ENCODE measurements at places on chromosomes 1 and 21.

DNA sequence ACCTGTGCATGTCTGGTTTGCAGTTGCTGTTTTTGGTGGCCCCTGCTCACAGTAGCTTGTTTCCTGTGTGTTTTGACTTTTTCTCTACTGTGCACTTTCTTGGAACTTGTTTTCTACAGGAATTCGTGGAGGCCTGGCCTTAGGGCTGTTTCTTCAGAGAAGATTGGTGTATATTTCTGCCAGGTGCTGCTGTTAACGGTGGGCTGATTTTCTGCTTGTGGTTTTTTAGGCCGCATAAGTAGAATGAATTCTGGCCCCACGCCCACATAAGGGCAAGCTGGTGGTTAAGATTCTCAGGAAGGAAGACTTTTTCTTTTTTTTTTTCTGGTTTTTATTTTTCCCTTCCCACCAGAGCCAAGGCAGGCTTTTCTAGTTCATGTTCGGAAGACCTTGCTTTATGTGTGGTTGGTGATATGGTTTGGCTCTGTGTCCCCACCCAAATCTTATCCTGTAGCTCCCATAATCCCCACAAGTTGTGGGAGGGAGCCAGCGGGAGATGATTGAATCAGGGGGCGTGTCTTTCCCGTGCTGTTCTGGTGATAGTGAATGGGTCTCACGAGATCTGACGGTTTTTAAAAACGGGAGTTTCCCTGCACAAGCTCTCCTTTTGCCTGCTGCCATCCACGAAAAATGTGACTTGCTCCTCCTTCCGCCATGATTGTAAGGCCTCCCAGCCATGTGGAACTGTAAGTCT, 71.5 kb upstream of the DISP3 start:
- no peak for DNase-seq

- no peak for DNase-seq
Observed at GRCh38 chr1:12610305-12610935, 7.6 kb downstream of the DHRS3 start.

DNA sequence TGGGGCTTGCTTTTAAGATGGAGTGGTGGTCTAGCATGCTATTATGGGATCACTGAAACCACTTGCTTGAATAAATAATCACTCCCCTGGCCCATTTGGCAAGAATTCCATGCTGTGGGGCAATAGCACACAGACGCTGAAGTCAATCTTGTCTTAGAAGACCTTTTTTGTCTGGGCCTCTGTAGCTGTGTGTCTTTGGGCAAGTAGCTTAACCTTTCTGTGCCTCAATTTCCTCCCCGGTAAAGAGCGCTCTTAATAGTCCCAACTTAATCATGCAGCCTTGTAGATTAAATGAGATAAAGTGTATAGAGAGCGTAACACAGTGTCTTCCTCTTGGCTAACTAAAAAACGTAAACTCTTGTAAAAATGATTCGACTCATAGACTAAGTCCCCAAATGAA, 125.4 kb upstream of the IGSF21 start:
- no peak for DNase-seq

DNA sequence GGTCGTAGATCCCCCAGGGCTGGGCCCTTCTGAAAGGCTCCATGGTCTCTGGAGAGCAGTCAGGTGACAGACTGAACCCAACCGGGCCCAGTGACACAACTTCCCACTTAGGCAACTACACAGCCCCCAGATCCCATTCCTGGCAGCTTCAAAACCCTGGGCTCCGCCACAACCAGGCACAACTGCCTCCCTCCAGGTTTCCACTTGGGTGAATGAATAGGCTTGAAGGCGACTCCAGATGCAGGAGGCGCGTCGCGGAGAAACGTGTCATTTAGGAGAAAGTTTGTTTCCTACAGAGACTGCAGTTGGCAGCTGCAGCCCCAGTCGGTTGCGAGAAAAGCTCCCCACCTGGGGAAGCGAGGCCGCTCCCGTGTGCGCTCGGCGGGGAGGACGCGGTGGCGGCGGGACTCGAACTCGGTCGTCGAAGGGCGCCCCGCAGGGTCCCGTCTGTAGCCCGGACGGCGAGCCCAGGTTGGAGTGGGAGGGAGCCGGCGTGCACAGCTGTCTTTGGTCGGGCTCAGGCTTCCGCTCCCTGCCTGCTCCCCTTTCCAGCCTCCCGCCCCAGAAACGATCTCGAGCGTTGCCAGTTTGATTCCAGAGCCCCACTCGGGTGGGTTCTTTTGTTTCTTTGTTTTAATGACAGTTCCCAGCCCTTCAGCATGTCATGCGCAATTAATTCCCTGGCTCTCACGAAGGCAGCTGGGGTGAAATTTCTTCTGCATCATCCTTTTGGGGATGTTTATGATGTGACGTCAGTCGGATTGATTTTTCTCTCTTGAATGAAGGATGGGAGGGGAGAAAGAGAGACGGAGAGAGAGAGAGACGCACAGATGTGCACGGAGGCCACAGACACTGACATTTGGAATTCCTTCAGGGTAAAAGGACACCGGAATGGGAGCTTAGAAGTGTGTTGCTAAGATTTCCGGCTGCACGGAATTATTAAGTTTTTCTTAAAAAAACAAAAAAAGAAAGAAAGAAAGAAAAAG, 862 bp upstream of the SGIP1 start:
- no peak for DNase-seq

GRCh38 chr1:160625725-160626498, 20.9 kb downstream of the SLAMF1 start:
- no peak for DNase-seq

DNA sequence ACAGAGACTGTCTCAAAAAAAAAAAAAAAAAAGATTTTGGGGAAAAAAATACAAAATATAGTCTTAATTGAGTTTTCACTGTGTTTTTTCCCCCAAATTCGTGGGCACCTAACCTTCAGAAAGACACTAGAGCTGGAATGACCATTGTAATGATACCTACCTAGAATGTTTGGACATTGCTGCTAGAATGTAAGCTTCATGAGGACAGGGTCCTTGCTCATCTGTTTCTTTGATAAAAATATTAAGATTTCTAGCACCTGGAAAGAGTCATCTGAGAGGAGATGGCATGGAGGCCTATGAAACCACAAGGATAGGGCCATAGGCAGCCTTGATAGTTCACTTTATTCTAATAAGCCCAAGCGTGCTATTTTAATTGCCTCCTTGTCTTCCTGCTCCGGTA, 6.5 kb downstream of the LRRC8D start:
- DNase-seq: no peak

- no peak for DNase-seq
Observed at GRCh38 chr1:38860454-38860795, 853 bp upstream of the RRAGC start.

DNA sequence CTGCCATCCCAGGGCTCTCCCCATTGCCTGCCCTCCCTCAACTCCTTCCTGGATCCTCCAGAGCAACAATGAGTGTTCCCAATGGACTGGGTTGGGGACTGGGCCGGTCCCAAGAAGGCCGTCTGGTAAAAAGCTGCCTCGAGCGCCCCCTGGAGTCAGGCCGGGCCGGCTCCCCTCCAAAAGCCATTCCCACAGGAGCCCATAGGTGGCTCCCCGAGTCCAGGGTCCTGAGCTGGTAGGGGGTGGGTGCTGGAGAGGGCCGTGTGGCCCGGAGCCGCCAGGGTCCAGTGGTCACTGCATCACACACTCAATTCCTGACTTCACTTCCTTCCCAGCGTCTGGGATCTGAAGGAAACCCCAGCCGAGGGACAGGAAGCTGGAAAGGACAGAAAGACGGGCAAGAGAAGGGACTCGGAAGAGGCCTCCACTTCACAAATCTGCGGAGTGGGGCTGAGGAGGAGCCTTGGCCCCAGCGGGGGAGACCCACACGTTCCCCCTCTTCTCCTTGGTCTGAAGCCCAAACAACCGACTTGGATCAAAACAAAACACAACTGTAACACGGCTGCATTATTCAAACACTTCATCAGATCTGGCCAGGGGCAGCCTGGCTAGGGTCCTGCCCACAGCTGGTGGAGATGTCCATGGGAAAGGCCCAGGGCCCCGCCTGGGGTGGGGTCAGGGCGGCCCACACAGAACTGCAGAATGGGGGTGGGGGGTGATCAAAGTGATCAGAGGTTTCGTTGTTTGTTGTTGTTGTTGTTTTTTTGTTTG, 10.9 kb upstream of the ALDH4A1 start:
- no peak for DNase-seq

DNA sequence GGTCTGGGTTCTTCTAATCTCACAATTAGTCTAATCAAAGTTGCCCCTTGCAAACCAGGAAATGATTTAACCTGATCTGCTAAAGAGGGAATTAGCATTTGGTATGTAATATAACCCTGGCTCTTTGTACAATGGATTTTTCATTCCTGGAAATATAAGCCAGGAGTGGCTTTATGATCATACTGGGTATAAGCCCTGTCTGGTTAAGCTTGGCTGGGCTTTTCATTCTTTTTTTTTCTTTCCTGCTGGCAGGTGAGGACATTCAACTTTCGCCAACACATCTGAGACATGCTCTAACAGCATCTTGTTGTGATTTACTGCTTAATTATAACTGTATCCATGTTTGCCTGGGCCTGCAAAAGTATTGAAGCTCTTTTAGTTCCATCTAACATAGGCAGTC, 20.4 kb upstream of the SDE2 start:
- no peak for DNase-seq

GRCh38 chr1:16189921-16190621, 22.4 kb downstream of the ARHGEF19 start:
- DNase-seq: no peak

GRCh38 chr1:195085196-195085595, 1523.0 kb downstream of the KCNT2 start:
- DNase-seq: no peak

GRCh38 chr1:60765204-60765603, 317.2 kb upstream of the NFIA start:
- no peak for DNase-seq

DNA sequence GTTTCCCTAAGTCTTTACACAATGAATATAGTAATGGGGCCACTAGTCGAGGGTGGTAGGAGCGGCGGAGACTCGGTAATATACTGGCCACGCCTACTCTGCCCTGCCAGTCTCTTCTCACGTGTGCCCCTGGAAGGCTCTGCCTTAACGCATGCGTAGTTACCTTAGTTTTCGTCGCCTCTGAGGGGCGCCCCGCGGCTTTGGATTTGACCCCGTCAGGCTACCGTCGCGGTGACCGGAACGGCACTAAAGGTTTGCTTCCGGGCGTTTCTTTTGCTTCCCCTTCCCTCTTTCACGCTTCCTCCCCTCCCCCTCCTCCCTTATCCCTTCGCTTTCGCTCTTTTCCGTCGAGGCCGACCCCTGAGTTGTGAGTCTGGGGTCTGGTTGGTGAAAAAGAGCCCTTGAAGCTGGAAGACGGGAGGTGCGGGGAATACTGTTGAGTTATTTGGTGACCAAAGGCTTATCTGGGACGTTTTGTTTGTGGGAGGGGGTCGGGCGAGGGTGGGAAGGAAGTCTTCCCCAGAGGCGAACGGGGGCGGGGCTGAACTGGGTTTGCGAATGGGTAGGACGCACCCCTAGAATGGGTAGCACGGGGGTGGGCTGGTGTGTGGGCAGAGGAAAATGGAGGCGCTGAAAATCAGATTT, at the start of gene SETDB1:
Gene SETDB1 (plus strand): TSS at position 267 of the 645 bp plus-strand sequence. CDS start 1,352 bp downstream, outside the sequence.
- peak; percentile 27 for DNase-seq

- no peak for DNase-seq
Observed at GRCh38 chr1:2205191-2205952, 10.8 kb upstream of the FAAP20 start.

GRCh38 chr1:61012341-61012761, 70.0 kb upstream of the NFIA start:
- no peak for DNase-seq

DNA sequence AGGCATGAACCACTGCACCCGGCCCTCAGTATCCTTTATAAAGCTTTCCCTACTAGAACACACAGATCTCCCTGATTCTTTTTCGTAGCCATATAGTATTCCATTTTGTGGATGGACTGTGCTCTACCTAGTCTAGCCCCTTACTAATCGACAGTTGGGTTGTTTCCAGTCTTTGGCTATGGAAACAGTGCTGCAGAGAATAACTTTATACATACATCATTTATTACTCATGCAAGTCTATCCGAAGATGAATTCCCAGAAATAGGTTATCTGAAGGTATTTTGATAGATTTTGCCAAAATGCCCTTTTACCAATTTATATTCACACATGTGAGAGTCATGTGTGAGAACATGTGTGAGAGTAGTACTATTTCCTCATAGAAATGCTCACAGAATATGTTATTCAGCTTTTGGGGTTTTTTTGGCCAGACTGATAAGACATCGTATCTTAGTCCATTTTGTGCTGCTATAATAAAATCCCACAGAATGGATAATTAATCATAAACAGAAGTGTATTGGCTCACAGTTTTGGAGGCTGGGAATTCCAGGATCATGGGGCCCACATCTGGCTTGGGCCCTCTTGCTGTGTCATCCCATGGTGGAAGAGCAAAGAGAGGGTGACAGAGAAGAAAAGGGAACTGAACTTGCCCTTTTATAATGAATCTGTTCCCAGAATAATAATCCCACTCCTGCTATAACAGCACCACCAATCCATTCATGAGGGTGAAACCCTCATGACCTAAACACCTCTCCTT, 17.3 kb upstream of the FGR start:
- no peak for DNase-seq

DNA sequence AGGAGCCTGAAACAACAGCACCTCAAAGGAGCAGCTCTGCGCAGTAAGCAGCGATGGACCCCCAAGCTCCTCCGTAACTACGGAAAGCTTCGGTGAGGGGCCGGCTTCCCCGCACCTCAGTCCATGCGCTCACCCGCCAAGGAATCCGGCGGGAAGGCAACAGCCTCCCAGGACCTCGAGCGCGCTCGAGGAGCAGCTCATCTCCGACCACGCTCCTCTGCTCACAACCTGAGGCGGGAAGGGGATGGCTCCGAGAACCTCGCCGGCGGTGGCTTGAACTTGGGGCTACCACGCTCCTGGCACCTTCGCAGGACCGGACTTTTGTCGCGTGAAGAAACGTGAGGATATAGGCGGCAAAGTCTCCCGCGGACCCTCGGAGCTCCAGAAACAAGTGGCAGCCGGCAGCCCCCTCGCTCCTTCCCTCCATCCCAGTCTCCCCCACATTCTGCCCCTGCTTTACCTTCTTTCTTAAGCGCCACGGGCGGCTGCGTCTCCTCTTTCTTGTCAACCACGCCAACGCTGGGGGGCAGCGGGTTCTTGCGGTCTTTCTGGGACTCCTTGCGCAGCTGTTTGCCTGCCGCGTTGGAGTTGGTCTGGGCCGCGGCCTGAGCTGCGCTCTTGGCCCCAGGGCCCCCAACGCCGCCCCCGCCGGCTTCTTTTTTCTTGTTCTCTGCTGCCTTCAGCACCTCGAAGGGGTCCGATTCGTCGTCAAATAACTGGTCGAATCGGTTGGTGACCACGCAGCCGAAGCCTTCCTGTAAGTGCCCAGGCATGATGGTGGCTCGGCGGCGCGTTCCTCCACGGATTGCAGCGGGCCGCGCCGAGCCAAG, 459 bp downstream of the SERBP1 start:
- no peak for DNase-seq

All from cortex of kidney (tissue), 1 donor.